Spinal cord (tissue), 10 donors: ENCODE measurements at places on chromosomes 11 and 22. TPM values are rescaled to one million over a fixed set of nuclear protein-coding genes. Genes with fewer than 3 reads are reported as not detected.

OR51B2 gene
- not detected for polyA plus RNA-seq

PRDM10 gene
- 10.8 TPM for polyA plus RNA-seq

ACRV1 gene
- 3.8 TPM for polyA plus RNA-seq

TTC36 gene
- 3.5 TPM for polyA plus RNA-seq

CHRM1 gene
- polyA plus RNA-seq, result 1.2 TPM

CASP1 gene
- polyA plus RNA-seq, result 5.6 TPM

FAM111B gene
- polyA plus RNA-seq, result 3.3 TPM

RAB1B gene
- polyA plus RNA-seq, result 154 TPM

BBOX1 gene
- polyA plus RNA-seq, result 36.3 TPM

NEFH gene
- polyA plus RNA-seq, result 173 TPM

LSP1 gene
- polyA plus RNA-seq, result 2.1 TPM

SEPTIN3 gene
- polyA plus RNA-seq, result 423 TPM

MMP7 gene
- 0.18 TPM for polyA plus RNA-seq

PRR5L gene
- 28.4 TPM for polyA plus RNA-seq
